CD4-positive, alpha-beta T cell treated with Interleukin-6 at 100 ng/mL for 8 hours (primary cell): ENCODE measurements at places on chromosomes 12 and 14.

GRCh38 chr12:117580718-117581062, 219.3 kb upstream of the NOS1 start:
- DNase-seq, result no peak

- no peak for DNase-seq
Observed at GRCh38 chr12:51896236-51896635, 8.3 kb downstream of the ANKRD33 start.

- DNase-seq, result no peak
Observed at GRCh38 chr12:2613326-2614073, 181.3 kb upstream of the FKBP4 start.

GRCh38 chr12:64746663-64747062, 12.5 kb downstream of the GNS start:
- DNase-seq, result no peak

DNA sequence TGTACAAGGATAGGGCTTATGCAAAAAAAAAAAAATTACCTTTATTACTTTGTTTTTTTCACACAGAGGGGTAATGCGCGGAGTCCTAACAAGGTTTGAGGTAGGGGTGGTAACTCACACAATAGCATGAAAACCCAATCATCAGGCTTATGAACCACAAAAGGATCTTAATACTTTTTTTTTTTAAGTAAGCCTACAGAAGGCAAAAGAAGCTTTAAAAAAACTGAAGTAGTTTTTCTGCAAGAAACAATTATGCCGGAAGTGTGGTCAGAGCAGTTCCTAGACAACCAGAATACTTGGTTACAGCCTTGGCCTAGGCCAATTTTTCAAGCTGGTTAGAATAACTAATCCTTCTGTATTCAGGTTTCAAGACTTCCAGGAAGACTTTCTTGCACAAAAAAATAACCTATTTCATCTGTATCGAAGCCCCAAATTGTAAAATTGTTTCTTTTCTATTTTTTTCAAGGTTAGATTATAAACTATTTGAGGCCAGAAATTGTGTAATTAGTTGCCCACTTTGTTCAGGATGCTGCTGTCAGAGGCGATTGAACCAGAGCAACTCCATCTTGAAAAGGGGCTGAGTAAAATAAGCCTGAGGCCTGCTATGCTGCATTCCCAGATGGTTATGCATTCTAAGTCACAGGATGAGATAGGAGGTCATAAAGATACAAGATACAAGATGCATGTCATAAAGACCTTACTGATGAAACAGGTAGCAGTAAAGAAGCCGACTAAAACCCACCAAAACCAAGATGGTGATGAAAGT, 1.8 kb upstream of the GNS start:
- no peak for DNase-seq

GRCh38 chr12:67721248-67721647, 72.7 kb downstream of the DYRK2 start:
- no peak for DNase-seq

GRCh38 chr14:94461526-94462218, 9.1 kb upstream of the SERPINA11 start:
- DNase-seq, result no peak
